ENCODE measurements at places on chromosomes 11 and 22.

DNA sequence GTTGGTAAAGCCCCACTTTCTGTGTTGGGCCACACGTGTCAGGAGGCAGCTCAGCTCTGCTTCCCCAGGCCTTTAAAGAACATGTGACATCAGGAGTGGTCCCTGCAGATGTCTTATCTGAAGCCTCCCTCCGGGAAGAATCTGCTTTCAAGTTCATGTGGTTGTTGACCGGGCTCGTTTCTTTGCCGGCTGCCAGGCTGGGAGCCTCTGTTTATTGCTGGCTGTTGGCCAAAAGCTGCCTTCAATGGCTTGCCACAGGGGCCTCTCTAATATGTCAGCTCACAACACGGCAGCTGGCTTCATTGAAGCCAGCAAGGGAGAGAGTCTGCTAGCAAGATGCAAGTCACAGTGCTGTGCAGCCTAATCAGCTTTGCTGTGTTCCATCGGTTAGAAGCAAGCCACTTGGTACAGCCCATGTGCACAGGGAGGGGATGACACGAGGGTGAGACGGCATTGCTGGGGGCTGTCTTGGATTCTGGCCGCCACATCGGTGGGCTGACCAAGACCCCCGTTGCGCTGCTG lies 14.6 kb downstream of the MRGPRF start:
- no peak for DNase-seq

- DNase-seq, result no peak
Measured at GRCh38 chr11:129637473-129637872, 178.2 kb upstream of the TMEM45B start.

GRCh38 chr11:113562981-113563461 lies 87.8 kb upstream of the DRD2 start:
- no peak for DNase-seq

- DNase-seq, result no peak
Measured at GRCh38 chr11:68468217-68468828, 7.8 kb downstream of the PPP6R3 start.

- no peak for DNase-seq
Measured at GRCh38 chr11:29261831-29262230, 755.0 kb downstream of the KCNA4 start.

DNA sequence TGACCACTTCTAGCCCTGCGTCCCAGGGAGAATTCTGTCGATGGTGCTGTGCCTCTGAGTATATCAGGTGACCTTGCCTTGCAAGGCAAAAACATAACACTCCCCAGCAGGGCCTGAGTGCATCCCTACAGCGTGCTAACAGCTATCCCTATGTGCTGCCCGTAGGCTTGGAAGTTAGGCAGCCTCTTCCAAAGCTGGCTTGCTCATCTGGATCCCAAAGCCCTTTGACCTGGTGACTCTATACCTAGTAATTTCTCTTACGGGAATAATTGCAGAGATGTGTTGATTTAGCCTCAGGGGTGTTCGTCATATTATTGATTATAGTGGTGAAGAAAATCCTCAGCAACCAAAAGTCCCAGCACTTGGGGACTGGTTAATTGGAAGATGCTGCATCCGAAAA lies 32.6 kb upstream of the CRYBB3 start:
- no peak for DNase-seq

DNA sequence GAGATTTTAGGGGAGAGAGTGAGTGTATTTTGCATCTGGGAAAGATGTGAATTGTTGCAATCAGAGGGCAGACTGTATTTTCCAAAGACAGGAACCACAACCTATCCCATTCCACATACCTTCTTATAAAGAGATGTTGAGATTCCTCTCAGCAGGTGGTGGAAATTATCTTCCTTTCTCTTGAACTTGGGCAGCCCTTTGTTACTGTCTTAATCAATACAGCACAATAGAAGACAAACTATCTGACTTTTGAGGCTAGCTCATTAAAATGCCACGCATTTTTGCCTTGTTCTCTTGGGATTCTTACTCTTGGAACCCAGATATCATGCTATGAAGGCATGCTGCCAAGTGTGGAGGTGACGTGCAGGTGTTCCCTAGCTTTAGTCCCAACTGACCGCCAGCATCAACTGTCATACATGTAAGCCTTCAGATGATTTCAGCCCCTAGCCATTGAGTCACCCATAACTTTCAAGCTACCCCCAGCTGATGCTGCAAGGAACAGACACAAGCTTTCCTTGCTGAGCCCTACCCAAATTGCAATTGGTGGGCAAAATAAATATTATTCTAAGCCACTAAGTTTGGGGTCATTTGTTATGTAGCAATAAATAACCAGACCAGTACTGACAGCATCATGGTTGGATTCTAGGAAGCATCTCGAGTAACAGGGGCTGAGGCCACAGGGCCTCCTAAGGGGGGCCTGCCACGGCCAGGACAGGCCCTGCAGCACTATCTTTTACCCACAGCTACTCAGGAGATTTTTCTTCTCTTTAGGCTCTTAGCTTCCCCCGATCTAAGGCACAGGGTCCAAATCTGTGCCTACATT lies 63.0 kb downstream of the RPL27A start:
- DNase-seq, result no peak

DNA sequence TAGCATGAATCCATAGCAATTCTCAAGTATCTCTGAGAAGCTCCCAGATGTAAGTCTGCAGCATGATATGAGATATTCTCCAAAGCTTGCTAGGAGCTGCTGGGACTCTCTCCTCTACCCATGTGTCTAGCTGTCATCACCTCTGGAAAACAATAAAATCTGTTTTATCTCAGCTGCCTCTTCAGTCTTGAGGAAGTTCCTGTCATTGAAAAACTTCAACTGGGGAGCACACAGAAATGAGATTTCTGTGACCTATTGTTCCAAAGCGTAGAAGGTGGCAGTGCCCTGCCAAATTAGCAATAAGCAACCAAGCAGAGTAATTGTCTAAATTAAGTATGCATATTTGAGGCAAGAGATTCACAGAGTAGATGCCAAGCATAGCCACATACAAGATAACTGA lies 1380.6 kb upstream of the RAG2 start:
- no peak for DNase-seq

DNA sequence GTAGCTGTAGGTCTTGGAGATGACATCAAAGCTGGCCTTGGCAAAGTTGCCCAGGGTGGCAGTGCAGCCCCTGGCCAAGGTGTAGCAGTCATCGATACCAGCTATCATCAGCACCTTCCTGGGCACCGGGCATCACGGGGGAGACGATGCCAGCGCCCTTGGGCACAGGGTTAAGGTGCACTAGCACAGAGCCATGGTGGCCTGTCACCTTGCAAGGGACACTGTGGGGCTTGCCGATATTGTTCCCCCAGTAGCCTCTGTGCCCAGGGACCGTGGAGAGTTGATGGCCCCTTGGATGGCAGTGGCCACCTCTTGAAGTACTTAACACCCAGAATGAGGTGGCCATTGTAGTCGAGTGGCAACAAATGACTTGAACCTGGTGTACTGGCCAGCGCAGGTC lies 44.4 kb upstream of the FTH1 start:
- DNase-seq, result no peak

DNA sequence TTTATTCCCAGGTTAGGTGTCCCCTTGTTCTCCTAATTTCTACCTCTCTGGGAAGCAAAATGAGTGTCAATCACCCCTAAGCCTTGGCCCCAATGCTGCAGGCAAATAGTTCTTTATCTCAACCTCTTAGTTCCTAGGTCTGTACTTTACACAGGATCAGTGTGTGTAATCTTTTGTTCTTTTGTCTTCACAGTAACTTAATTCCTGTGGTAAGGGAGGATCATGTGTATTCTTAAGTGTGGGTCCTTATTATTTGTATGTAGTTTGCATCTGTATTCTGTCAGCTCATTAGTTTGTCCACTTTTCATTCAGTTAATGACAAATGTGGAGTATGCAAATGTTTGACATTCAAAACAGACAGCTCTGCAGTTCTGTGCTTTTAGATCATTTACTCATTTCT lies 166.7 kb downstream of the FAT3 start:
- no peak for DNase-seq

- no peak for DNase-seq
Measured at GRCh38 chr11:125938418-125938817, 7.4 kb upstream of the VSIG10L2 start.

DNA sequence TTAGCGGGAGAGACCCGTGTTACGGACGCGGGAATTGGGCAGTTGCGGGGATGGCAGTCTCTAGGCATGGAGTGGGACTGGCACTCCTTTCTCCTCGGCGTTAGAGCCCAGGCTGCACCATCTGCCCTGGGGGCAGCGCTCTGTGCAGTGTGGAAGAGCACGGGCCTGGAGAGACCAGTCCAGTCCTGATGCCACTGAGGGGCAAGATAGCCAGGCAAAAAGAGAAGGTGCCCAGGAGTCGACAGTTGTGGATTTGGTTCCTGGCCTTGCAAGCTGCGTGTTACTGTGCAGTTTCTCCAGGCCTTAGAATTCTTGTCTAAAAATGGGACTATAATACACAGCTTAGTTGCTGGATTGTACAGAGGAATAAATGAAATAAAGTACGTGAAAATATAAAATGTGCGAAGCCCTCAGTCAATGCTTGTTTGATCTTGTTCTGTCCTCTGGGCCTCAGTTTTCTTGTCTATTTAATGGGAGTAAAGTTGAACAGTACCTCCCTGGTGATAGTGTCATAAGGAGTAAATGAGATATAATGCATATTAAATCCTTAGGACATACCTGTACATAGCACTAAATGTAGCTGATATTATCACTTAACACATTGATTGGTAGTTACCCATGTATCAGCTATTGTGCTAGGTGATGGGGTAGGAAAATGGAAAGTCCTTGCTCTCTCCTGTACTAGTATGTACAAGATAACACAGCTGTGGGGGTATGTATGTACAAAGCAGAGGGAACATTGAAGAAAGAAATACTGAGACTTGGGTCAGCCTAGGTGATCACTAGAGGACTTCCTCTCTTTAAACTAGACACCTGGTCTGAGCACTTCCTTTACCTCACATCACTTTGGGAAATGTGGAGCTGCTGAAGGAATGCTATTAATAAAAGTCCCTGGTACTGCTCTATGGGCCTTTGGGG lies 1.2 kb downstream of the ATXN10 start:
- DNase-seq, result no peak

- no peak for DNase-seq
Measured at GRCh38 chr22:46043816-46044620, 67.1 kb upstream of the WNT7B start.

DNA sequence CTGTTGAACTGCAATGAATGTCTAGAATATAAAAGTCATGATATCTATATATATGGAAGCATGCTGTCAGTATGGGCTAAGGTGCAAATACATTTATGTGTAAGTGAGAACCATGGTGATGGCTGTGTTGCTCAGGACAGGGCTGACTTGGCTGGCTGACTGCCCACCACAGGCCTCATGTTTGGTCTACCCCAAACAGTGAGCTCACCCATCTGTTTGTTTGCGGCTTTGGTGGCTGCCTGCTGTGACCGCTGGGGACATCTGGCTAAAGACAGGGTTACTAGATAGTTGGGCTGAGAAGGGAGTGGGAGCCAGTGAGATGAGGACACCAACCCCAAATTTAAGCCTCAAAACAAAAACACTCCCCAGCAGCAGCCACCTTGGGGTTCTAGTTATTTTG lies 6.3 kb downstream of the CD44 start:
- no peak for DNase-seq

DNA sequence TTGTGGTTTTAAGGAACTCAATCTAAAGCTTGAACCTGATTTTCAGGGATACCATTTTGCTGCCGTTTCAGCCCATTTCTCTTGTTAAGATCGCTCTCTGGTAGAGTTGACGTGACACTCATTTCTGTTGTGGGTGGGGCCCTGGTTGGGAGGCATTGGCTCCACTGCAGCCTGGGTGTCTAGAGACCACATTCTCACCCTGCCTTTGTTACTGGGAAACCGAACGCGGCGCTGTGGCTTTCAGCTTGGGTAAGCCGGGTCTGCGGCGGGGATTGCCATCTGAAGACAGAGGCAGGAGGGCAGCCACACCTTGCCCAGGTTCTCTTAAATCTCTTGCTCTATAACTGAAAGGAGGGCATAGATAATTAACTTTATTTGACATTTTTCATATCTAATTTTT lies 3.2 kb downstream of the EHF start:
- DNase-seq, result no peak

GRCh38 chr11:87908086-87908485 lies 267.2 kb downstream of the RAB38 start:
- no peak for DNase-seq

DNA sequence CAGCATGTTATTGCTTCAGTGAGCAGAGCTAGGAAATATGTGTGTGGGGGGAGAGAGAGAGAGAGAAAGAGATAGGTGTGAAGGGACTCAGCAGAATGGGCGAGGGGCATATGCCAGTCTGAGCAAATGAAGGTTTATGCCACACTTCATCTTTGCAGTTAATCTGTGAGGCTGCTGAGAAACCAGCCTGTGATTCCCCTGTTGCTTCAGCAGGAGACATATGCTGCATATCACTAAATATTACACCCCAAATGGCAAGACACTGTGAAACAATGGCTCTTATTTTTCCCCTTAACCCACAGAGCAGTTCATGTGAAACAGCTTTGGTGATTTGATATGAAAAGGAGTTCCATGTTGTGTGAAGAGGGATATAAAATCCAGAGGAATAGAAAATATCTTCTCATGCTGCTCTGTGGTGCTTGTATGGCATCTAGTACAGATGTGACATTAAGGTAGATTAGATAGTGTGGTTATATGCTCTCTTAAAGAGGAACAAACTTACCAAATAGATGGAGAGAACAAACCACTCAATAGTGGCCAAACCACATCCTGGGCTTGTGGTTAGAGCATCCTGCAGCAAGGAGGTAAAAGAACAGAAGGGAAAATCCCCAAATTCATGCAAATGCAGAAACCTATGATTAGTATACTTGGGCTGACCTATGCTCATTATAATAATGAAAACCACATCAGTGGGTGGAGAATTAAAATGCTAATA lies 864.2 kb downstream of the FAM181B start:
- DNase-seq, result no peak

DNA sequence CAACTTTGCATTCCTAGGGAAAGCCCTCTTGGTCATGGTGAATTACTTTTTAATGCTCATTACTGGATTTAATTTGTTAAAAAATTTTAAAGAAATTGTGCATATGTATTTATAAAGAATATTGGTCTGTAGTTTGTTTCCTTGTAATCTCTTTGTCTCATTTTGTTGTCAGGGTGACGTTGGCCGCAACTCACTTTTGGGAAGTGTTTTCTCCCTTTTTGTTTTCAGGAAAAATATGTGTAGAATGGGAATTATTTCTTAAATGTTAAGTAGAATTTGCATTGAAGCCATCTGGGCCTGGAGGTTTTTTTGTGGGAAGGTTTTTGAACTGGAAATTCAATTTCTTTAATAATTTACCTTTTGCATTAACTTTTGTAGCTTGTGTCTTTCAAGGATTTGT lies 149.1 kb downstream of the UVRAG start:
- no peak for DNase-seq

DNA sequence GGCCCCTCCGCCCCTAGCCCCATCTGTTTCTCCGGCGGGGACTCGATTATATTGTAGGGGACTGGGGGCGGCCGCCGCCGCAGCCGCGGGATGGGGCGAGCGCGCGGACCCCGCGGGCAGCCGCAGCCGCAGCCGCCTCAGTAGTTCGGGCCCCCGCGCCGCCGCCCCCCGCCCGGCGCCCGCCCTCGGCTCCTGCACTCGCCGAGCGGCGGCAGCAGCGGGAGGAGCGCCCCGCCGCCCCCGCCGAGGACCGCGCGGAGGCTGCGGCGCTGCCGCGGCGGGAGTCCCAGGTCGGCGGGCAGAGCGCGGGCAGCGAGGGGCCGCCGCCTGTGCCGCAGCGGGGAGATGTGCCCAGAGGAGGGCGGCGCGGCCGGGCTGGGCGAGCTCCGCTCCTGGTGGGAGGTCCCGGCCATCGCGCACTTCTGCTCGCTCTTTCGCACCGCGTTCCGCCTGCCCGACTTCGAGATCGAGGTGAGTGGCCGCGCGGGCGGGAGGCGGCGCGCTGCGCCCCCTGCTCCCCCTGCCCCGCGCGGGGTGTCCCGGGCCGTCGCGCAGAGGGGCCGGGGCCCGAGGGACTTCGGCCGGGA lies at the start of gene CECR2:
TSS of gene CECR2 (plus strand) at position 22 of the 587 bp plus-strand sequence. CDS start at position 346, 324 bp downstream.
- no peak for DNase-seq
